Stimulated activated CD8-positive, alpha-beta memory T cell treated with anti-CD3 and anti-CD28 coated beads, Interleukin-7, amount 100 ng/mL, for 1 hour (primary cell): ENCODE measurements at places on chromosomes 7 and 10.

DNA sequence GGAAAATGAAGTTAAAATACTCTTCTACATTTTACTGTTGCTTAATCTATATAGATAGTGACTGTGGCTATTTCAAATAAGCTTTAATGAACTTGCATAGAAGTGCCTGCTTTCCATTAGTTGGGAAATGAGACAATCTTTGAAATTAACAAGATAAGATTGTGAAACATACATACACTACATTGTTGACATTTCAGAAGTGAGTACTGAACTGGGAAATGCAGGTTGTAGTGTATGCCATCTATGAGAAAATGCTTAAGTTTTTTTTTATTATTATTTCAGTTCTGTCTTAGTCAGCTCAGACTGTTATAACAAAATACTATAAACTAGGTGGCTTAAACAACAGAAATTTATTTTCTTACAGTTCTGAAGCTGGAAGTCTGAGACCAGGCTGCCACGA, 49.6 kb upstream of the CSTF2T start:
- no peak for DNase-seq

GRCh38 chr10:37707829-37708578, 149.4 kb downstream of the ZNF248 start:
- no peak for DNase-seq

- no peak for DNase-seq
Measured at GRCh38 chr10:48332871-48333216, 26.4 kb downstream of the MAPK8 start.

DNA sequence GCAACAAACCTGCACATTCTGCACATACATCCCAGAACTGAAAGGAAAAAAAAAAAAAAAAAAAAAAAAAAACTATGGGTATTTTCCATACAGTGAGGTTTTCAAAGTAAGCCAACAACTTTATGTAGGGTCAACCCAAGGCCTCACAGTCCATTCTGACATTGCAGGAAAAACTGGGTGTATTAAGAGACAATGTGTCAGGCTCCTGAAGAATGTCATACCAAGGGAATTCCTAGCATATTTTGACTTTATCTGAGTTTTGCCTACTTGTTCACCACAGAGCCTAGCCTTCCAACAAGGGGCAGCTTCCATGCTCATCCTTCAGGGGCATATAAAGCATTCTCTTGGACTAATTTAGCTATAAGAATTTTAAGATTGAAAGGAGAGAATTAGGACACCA, 368.9 kb downstream of the PLXDC2 start:
- DNase-seq: no peak

- DNase-seq: no peak
Measured at GRCh38 chr10:43105956-43106229, 29.0 kb downstream of the RET start.

DNA sequence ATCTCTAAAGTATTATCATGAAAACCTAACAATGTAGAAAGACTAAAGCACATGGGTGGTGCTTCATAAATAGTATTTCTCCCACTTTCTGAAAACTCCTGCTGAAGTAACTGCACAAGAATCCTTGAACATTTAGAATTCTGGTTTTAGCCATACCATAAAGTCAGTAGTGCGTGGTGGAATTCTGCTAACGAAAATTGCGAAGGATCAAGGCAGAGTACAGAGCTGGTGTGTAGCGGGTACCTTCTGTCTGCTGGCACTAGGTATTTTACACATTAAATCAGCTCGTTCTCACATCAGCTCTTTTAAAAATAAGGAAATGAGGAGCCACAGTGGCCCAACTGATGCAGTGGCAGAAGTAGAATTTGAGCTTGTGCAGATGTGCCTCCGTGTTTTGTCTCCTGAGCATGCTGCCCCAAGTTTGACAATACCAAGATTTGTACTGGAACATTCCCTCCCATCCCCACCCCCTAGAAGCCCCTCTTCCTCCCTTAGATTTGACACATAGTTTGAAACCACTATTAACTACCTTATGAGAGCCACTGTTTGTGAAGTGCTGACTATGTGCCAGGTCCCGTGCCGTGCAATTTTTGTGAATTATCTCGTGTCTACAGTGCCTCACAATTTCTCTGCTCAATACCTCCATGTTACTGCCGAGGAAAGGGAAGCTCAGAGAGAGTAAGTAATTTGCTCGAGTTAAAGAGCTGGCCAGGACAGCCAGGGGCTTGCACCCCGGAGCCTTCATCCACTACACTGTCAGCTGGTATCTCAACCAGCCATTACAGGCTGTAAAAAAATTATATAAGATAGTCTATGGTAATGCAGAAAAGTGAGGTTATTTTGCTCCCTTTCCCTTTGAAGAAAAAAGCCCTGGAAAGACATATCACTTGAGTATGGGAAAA, 66.9 kb downstream of the EGFR start:
- no peak for DNase-seq

DNA sequence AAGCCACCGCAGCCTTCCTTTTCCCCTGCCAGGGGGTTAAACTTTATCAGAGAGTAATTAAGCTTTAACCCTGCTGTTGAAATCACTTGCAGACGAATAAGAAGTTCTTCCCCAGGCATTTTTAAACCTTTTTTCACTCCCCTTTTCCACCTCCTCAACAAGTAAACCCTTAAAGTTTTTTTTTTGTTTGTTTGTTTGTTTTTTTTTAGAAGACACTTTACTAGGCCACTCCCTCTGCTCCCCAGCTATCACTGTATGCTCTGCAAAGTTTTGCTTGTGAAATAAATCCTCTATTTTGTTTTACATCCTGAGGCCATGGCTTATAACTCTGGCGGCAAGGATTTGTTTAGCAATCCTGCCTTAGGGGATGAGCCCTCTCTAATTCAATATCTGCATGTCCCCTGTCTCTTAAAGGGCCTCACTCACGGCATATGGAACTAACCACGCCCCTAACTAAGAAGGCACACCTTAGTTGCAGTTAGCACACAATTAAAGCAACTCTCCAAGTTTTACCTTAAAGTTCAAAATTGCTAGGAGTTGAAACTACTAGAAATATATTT, 1354.7 kb upstream of the LRRTM3 start:
- no peak for DNase-seq

DNA sequence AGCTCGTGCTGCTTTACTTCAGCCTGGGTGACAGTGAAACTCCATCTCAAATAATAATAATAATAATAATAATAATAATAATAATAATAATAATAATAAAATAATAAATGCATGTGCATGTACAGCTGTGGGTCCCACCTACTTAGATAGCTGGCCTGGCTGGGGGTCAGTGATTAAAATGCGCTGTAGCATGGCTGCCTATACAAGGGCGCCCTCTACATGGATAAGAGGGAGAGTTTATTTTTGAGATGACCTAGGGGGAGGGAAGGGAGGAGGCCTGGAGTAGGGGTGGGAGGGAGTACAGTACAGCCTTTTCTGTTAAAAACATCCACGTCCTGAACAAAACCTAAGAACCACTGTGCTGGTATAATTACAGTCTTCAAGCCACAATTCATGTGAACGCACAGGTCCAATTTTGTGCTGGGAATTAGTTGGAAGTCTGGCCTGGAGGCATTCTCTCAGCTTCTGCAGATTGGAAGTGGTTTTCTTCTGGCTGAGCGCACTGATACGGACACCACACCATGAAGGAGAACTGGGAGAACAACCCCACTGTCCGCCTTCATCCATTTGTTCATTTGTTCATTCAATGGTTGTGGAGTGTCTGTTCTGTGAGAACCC, 146.5 kb downstream of the TMEM178B start:
- DNase-seq: no peak

- DNase-seq: no peak
Measured at GRCh38 chr7:13952921-13953320, 36.5 kb downstream of the ETV1 start.

GRCh38 chr10:99534939-99535763, 2.4 kb downstream of the NKX2-3 start:
- no peak for DNase-seq

GRCh38 chr10:102262744-102263370, 17.5 kb downstream of the GBF1 start:
- no peak for DNase-seq

DNA sequence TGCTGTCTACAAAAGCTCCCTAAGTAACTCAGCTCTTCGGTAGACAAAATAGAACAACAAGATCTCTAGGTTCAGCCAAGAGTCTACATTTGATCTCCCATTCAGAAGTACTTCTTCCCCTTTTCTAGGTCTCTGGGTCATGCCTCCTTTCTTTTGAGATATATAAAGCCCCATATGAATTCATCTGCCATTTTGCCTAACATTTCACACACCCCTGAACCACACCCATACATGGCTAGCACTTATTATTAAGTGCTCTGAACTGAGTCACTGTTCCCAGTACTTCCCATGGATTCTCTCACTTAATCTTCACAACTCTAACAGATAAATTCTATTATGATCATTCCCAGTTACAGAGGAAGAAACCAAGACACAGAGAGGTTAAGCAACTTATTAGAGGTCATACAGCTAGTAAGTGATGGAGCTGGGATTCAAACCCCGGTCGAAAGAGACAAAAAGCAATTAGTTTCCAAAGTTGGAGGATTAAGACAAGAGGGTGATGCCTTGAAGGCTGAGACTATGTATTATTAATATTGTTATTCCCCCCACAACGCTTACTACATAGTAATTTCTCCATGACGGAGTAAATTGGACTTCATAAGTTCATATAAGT, 17.3 kb downstream of the MYOF start:
- DNase-seq: no peak

DNA sequence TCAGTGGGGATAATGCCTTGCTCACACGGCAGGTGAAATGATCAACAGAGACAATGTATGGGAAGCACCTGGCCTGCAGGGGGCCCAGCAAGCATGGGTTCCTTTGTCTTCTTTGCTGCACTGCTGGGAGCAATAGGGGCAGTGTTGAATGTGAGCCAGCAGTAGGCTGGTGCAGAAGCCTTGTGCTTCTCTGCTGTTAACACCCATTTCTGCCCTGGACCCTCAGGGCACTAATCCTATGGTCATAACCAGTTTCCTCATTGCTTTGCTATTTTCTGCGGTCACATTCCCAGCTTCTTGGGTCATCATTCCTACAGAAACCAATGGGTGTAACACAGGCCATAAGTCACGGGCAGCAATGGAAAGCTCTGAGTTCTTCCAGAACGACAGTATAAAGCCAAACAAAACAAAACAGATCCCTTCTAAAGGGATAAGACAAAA, 10.9 kb upstream of the LGI1 start:
- no peak for DNase-seq

DNA sequence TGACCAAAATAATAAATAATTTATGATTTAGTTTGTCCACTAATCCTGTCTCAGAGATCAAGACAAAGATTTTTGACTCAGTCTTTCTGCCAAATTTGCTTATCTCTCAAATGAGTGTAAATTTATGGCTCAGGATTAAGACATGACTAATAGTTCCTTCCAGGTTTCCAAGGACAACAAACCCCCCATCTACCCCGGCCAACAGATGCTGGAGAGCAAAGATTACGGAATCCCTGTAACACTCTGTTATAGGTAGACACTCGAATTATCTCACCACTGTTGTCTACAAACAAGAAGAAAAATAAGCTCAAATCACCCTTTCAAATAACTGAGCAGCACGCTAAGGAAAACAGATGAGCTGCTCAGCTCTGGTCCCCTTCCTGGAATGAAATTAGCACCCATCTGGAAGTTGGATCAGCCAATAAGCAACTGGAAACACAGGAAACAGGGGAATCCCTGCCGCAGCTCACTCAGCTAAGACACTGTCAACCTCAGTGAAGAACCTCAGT, 56.8 kb upstream of the SVIL start:
- no peak for DNase-seq

- no peak for DNase-seq
Measured at GRCh38 chr7:159117366-159118196, 27.1 kb downstream of the VIPR2 start.

DNA sequence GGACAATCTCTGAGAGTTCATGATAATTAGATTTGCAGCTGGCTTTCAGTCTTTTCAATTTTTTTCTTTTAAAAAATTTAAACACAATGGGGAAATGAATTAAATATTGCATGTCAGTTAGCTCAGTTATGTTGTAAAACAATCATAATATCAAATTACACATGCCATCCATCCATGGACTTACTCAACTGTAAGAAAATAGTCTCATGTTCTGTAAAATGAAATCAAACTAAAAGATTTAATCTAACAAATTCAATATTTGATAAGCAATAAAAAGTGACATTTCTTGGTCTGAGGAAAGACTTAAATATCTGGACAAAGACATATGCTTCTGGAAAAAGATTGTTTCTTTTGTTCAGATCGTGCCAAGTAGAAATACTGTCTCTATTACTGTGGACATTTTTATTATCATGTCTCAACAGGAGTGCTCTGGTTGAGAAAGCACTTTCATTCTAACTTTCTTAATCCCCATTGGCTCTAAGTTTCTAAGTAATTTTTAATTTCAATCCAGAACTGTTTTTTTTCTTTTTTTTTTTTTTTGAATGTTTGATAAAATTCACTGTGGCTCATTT, 179.2 kb upstream of the FAM3C start:
- no peak for DNase-seq

DNA sequence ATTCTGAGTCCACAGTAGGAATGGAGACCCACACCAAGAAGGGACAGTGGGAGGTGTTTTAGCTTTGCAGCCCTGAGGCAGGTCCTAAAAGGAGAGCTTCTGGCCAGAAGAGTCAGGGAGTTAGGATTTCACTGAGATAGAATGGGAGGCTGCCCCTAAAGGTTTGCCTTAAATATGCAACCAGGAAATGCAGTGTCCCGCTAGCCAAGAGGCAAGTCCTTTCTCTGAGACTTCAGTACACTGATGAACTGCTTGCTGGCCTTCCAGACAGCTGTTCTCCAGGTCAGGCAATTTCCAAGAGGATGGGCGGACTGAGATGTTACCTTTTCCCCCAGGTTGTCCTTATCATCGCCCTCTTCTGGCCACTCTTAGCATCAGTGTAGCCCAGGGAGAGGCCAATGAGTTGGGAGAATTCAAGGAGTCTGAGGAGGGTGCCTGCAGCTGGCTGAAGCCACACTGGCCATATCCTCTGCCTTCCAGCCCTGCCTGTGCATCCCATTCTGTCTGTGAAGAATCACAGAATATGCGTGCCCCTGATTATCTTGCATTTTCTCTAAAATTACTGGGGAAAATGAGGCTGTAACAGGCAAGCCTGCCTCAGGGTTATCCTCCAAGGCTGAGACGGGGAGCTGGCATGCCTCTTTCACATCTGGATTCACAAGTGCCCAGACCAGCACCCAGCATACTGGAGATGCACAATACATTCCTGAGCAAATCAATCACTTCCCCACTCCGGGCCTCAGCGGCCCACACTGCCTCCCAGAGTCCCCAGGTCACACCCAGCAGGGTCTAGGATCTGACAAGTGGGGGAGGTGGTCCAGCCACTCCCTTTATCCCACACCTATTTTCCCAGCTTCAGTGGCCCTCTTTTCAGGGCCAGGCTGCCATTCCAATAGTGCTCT, 2.4 kb downstream of the TLL2 start:
- DNase-seq: no peak

- no peak for DNase-seq
Measured at GRCh38 chr10:111716032-111716431, 467.5 kb downstream of the GPAM start.

DNA sequence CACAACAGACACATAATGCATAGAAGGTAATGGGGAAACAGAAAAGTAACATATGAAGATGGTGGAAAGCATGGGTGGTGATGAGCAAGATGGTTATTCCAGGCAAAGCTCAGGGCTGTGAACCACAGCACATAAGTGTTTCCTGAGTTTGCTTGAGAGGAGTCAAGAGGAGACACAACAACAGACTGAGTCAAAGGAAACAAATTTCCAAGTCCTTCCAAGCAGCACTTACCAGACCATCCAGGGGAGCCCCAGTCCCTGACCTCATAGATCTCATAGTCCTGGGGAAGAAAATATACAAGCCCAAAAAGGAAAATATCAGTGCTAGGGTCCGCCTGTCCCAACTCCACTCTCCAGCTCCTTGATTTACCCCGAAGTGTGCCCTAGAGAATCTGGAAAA, 216.6 kb upstream of the FZD1 start:
- no peak for DNase-seq

- DNase-seq: peak; percentile 52
Measured at GRCh38 chr10:11162828-11163599, 145.3 kb downstream of the CELF2 start.
